ENCODE measurements at places on chromosomes 7 and 10. TPM values are rescaled to one million over a fixed set of nuclear protein-coding genes. Genes with fewer than 3 reads are reported as not detected.

Gene AKR1C8
- 25.1 TPM for total RNA-seq

Gene DMBT1
- not detected for total RNA-seq

Gene ADAM22
- total RNA-seq: 0.06 TPM

Gene CAV1
- total RNA-seq: 8.6 TPM

Gene CYP3A4
- 443 TPM for total RNA-seq

Gene SPAM1
- total RNA-seq: not detected

Gene DTX2
- 8.9 TPM for total RNA-seq

Gene TET1
- 0.65 TPM for total RNA-seq

Gene KLLN
- total RNA-seq: 0.53 TPM

Gene NODAL
- not detected for total RNA-seq

Gene CCT6A
- total RNA-seq: 38.8 TPM

Gene SPDYE16
- total RNA-seq: not detected

Gene SUN3
- total RNA-seq: not detected

Gene SRGN
- 95.1 TPM for total RNA-seq

Gene TMEM26
- 1.9 TPM for total RNA-seq

Gene IGFBP3
- total RNA-seq: 85.9 TPM

Gene GPR37
- total RNA-seq: 16.0 TPM

Gene ZNF425
- 1.4 TPM for total RNA-seq

Gene ODAD2
- not detected for total RNA-seq

Gene MSS51
- 0.60 TPM for total RNA-seq
